Activated CD4-positive, alpha-beta T cell treated with anti-CD3 and anti-CD28 coated beads for 36 hours (primary cell): ENCODE measurements at places on chromosomes 12 and 14. TPM values are rescaled to one million over a fixed set of nuclear protein-coding genes. Genes with fewer than 3 reads are reported as not detected.

Gene PRPH
- total RNA-seq, result not detected

Gene VWF
- 0.07 TPM for total RNA-seq

DNA sequence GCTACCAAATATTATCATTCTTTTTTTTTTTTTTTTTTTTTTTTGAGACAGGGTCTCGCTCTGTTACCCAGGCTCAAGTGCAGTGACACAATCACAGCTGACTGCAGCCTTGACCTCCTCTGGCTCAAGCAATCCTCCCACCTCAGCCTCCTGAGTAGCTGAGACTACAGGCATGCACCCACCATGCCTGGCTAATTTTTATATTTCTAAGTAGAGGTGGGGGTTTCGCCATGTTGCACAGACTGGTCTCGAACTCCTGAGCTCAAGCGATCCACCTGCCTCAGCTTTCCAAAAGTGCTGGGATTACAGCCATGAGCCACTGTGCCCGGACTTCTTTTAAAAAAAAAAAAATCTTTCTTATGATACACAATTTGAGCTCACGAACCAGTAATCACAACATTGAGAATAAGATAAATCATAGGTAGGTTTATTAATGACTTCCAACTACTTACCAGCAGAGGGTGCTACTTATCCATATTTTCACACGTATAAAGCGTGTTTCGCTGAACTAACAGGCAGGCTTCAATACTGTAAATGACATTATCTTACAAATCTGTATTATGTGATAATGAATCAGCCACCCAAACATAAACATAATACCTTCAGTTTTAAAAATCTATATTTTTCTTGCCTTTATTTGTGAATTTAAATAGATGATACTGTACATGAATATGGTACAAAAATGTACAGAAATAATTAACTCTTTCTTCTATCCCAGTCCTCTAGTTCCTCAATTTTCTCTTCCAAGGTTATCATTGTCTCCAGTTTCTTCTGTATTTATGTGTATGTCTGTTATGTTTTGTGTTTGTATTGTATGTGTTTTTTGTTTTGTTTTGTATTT is 42.5 kb upstream of the BCAT1 start:
- H3K4me3 ChIP-seq, result no peak overlapping the region
- H3K27me3 ChIP-seq, result no peaks in the 10 kb centered on the region
- no peaks in the 10 kb centered on the region for H3K36me3 ChIP-seq
- DNase-seq, result no peak
- H3K4me1 ChIP-seq, result no peaks in the 10 kb centered on the region

GRCh38 chr14:69263364-69263763 is 3.4 kb downstream of the GALNT16 start:
- no peak for DNase-seq
- H3K36me3 ChIP-seq, result no peaks in the 10 kb centered on the region
- peaks cover 41% of the 10 kb centered on the region for H3K27me3 ChIP-seq
- H3K27ac ChIP-seq, result no peak overlapping the region

DNA sequence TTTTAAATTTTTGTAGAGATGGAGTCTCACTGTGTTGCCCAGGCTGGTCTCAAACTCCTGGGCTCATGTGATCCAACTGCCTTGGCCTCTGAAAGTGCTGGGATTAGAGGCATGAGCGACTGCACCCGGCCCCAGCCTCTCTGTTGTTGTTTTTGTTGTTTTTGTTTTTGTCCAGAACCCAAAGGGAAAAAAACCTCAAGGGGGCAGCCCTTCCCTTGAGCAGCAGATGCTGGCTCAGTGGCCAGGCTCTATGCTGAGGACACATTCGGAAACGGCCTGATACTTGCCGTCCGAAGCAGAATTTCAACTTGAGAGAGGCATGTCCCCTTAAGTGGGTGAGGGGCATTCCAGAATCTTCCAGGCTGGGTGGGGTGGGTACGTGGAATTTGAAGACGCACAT is 6.7 kb downstream of the MVK start:
- peaks cover 28% of the 10 kb centered on the region for H3K36me3 ChIP-seq
- H3K4me1 ChIP-seq, result no peaks in the 10 kb centered on the region
- no peak overlapping the region for H3K27ac ChIP-seq
- no peak for DNase-seq
- no peaks in the 10 kb centered on the region for H3K27me3 ChIP-seq
